ENCODE measurements at places on chromosomes 13 and 19. TPM values are rescaled to one million over a fixed set of nuclear protein-coding genes. Genes with fewer than 3 reads are reported as not detected.

KLK5 gene
- total RNA-seq = not detected

KIR3DL1 gene
- total RNA-seq = not detected

LRRC63 gene
- not detected for total RNA-seq

ERICH6B gene
- not detected for total RNA-seq

OVOL3 gene
- not detected for total RNA-seq

PSG2 gene
- total RNA-seq = not detected

CRLF1 gene
- 437 TPM for total RNA-seq

ZNF555 gene
- 5.5 TPM for total RNA-seq

COL4A1 gene
- total RNA-seq = 295 TPM

CEACAM1 gene
- under 0.01 TPM for total RNA-seq

EHD2 gene
- total RNA-seq = 146 TPM

TFDP1 gene
- 44.1 TPM for total RNA-seq

PSG11 gene
- total RNA-seq = not detected

TMEM86B gene
- 1.5 TPM for total RNA-seq

RNASEH2A gene
- total RNA-seq = 27.3 TPM

SULT2B1 gene
- total RNA-seq = not detected

LRRC8E gene
- 5.5 TPM for total RNA-seq

SHKBP1 gene
- total RNA-seq = 25.6 TPM

ZNF541 gene
- 0.13 TPM for total RNA-seq

ICAM4 gene
- 0.13 TPM for total RNA-seq

NLRP9 gene
- not detected for total RNA-seq

S1PR5 gene
- total RNA-seq = 4.1 TPM

ZMYM5 gene
- 14.2 TPM for total RNA-seq

ZNF208 gene
- total RNA-seq = 1.1 TPM

DACT3 gene
- total RNA-seq = 7.5 TPM

HSPB6 gene
- 106 TPM for total RNA-seq

SIGLEC8 gene
- not detected for total RNA-seq

NLRP11 gene
- not detected for total RNA-seq

STARD13 gene
- total RNA-seq = 23.3 TPM

B9D2 gene
- total RNA-seq = 5.7 TPM

TLE2 gene
- 4.6 TPM for total RNA-seq

ZNF71 gene
- total RNA-seq = 4.8 TPM

KRTDAP gene
- not detected for total RNA-seq

RNASEH2B gene
- total RNA-seq = 34.9 TPM

HIPK4 gene
- 0.06 TPM for total RNA-seq

HMGB1 gene
- total RNA-seq = 185 TPM

FFAR2 gene
- total RNA-seq = not detected

MAP4K1 gene
- total RNA-seq = not detected
